Activated naive CD8-positive, alpha-beta T cell treated with anti-CD3 and anti-CD28 coated beads, Interleukin-2, amount 50 U/mL, for 24 hours (primary cell): ENCODE measurements at places on chromosomes 16 and 17.

GRCh38 chr17:35084987-35085386 is 21.5 kb upstream of the RFFL start:
- no peak for DNase-seq

DNA sequence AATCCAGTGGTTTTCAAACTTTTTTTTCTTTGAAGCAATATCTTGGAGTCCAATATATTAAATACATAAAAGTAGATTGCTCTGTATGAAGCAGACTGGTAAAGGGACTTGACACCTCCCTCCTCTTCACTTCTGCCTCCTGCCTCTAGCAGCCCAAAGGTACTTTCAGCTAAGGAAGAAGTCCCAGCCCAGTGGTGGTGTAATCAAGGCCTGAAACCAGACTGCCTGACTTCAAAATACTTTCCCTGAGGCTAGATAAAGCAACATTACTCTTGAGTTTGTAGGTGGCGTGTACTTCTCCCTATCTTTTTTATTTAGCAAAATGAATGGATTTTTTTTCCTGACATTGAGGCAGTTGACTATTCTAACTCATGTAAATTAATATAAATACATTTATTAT is 122.4 kb upstream of the TMEM97 start:
- no peak for DNase-seq

DNA sequence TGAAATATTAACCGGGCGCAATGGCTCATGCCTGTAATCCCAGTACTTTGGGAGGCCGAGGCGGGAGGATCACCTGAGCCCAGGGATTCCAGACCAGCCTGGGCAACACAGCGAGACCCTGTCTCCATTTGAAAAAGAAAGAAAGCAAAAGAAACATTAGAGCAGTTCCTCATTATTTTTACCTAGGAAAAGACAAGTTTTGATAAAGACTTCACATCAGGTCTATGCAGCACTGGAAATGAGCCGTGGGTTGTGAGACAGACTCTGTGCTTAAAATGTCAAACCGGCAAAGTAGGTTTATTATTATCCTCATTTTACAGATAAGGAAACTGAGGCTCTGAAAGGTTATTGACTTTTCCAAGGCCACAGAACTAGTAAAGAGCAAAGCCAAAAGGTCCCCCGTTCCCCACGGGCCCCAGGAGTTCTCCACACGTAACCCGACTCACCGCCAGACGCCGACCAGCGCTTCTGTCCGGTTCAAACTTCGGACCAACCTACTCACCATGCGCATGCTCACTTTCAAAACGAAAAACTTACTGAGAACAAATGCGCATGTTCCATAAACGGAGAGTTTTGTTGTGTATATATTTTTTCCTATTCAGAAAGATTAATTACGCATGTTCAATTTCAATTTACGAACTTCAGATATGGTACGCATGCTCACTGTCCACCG is 356 bp downstream of the TUBD1 start:
- peak; percentile 9 for DNase-seq

DNA sequence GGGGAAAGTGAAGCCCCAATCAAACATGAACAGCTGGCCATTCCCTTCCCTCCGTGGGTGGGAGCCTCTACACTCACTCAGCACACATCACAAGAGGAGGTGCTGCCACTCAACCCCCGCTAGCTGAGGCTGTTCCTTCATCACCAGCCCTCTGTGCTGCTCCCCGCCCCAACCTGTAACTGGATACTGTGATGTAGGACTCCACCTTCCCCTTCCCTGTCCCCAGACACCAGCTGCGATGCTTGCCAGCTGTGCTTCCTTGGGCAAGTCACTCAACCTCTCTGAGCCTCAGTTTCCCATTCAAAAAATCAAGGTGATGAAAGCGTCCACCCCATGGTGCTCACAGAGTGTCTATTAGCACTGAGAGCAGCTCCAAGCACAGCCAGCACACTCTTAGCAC is 273.2 kb downstream of the MRTFB start:
- no peak for DNase-seq

DNA sequence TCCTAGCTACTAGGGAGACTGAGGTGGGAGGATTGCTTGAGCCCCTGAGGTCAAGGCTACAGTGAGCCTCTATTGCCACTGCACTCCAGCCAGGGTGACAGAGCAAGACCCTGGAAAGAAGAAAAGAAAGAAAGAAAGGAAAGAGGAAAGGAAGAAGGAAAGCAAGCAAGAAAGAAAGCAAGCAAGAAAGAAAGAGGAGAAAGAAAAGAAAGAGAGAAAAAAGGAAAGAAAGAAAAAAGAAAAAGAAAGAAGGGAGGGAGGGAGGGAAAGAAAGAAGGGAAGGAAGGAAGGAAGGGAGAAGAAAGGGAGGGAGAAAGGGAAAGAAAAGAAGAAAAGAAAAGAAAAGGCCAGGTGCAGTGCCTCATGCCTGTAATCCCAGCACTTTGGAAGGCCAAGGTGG is 9.0 kb downstream of the ACTG1 start:
- no peak for DNase-seq
